Bronchial epithelial cell (primary cell): ENCODE measurements at places on chromosomes 5 and 9.

- peak; percentile 78 for DNase-seq
Observed at GRCh38 chr5:8905021-8905420, 640.9 kb downstream of the SEMA5A start.

DNA sequence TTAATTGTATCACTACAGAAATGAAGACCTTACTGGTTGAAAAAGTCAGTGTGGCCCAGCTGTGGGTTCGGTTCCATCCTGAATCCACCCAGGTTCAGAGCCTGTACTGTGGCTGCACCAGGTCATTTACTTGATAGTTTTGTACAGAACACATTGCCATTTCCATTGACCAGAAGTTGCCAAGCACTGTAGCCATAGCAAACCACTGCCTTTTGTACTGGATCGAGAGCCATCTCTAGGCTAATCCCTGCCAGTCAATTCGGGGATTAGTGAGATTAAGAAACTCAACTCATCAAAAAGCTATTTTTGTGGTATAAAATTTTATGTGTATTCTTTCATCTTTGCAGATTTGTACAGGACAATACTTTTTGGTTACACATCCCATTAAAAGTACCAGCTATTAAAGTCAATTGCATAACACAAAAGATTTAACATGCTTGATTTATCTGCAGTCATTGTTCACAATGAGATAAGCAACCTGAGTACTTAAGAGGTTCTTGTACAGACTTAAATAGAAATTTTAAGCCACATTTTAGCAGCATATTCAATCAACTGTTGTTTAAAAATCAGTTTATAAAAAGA, 108.5 kb upstream of the OTULINL start:
- no peak for DNase-seq

GRCh38 chr5:78600687-78601414, 47.7 kb downstream of the LHFPL2 start:
- DNase-seq: no peak

GRCh38 chr5:168282120-168282519, 9.3 kb upstream of the WWC1 start:
- no peak for DNase-seq

DNA sequence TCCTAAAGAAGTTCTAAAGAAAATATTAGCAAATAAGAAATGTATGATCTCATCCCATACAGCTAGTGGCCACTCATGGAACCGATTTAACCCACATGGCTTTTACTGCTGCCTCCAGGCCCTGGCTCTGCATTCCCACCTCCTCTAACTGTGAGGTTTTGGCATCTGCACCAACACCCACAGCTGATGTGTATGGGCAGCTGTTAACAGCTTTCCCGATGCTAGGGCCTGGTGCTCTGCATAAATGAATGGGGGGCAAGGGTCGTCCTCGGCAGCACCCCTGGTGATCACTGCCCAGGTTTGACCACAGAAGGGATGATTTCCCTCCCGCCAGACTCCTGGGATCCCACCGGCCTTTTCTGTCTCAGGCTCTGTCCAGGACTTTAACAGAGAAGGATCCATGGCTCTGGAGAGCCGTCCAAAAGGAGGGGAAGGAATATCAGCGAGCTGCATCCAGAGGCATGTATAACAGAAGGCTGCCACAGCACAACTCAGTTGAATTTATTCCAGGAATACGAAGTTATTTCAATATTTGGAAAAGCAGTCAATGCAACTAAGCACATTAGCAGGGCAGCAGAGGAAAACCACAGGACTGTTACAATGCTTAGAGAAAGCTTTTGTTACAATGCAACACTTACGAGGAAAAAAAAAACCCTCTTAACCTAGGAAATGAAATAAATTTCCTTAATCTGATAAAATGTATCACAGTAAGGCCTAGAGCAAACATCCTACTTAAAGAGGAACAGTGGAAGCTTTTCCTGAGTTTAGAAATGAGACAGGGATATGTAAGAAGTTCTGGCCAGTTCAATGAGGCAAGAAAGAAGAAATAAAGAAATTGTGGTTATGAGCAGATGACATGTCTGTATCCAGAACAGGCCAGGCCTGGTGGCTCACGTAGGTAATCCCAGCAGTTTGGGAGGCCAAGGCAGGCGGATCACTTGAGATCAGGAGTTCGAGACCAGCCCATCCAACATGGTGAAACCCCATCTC, 63.1 kb downstream of the NACC2 start:
- no peak for DNase-seq

DNA sequence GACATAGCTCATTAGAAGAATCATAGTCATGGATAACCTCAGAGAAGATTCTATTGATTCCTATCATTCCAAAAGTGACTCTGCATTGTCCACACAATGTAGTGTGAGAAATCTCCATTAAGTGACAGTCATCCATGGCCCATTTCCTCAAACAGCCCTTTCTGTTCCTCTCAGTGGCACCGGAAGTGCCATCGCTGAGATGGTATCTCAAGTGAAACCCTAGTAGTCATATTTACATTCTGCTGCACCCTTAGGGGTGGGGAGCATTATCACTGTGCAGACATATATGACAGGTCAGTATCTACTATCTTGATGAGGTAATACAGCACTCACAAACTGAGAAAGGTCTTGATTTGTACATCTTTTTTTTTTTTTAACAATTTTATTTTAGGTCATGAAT, 55.4 kb upstream of the MIER3 start:
- DNase-seq: no peak

DNA sequence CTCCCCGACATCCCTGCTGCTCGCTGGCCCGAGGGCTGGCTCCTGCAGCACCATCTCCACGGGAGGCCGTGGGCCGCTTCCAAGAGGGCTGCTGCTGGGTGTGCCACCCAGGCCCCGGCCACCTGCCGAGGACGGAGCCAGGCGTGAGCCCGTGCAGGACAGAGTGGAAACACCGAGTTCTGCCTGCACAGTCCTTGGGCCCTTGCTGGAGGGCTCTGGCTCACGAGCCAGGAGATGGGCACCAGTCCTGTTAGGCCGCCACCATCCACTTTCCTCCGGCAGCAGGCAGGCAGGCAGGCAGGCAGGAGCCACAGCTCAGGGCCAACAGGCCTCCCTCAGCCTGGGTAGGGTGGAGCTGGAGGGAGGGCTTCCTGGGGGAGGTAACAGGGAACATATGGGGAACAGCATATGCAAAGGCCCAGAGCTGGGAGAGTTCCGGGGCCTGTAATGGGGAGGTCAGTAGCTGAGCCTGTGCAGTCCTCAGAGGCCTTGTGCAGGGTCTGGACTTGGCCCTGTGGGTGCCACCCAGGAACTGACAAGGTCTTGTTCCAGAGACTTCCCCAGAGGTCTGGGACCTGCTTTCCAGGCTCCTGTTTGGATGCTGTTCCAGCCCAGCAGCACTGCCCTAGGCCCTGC, 31.9 kb downstream of the RXRA start:
- DNase-seq: no peak

DNA sequence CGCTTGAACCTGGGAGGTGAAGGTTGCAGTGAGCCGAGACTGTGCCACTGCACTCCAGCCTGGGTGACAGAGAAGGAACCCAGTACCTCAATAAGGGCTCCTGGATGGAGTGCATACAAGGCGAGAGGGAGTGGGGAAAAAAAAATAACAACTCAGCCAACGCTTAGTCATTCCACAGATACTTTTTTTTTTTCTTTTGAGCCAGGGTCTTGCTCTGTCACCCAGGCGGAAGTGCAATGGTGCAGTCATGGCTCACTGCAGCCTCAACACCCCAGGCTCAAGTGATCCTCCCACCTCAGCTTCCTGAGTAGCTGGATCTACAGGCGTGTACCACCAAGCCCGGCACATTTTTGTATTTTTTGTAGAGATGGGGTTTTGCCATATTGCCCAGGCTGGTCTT, 59.5 kb upstream of the GGTA1 start:
- DNase-seq: peak; percentile 82

GRCh38 chr9:115517335-115518075, 399.5 kb upstream of the TNC start:
- no peak for DNase-seq

DNA sequence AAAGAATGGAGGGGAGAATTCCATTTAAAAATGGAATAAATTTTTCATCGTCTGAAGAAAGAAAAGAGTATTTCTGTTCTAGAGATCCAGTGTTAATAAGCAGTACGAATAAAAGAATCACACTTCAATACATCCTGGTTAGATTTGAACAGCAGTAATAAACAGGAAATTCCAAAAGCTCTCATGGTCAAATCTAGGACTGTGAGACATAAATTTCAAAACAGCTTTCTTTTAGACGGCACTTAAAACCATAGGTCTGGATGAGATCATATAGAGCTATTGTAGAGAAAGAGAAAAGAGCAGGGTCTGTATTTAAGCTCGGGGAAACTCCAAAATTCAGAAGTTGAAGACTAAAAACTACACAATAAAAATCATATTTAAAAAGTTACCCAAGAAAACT, 1006.9 kb upstream of the CTNND2 start:
- DNase-seq: no peak

DNA sequence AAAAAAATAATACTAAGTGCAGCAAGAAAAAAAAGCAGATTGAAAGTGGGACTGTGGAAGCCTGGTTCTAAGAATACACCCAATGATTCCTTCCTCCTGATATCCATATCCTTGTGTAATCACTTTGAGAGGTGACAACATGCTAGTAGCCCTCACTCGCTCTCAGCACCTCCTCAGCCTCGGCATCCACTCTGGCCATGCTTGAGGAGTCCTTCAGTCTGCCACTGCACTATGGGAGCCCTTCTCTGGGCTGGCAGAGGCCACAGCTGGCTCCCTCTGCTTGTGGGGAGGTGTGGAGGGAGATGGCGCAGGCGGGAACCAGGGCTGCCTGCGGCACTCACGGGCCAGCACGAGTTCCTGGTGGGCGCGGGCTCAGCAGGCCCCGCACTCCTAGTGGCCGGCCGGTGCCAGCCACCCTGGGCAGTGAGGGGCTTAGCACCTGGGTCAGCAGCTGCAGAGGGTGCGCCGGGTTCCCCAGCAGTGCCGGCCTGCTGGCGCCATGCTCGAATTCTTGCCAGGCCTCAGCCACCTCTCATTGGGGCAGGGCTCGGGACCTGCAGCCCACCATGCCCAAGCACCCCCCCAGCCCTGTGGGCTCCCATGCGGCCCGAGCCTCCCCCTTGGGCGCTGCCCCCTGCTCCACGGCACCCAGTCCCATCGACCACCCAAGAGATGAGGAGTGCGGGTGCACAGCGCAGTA, 24.5 kb upstream of the SELENOP start:
- DNase-seq: no peak

- peak; percentile 15 for DNase-seq
Observed at GRCh38 chr5:36152324-36153297, 700 bp downstream of the SKP2 start.

- no peak for DNase-seq
Observed at GRCh38 chr9:137556069-137556838, 4.6 kb downstream of the MRPL41 start.

DNA sequence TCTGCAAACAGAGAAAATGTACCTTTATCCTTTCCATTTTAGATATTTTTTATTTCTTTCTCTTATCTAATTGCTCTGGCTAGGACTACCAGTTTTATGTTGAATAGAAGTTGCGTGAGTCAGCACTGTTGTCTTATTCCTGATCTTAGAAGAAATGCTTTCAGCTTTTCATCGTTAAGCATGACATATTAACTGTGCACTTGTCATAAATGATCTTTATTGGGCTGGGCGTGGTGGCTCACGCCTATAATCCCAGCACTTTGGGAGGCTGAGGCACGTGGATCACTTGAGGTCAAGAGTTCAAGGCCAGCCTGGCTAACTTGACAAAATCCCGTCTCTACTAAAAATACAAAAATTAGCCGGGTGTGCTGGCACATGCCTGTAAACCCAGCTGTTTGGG, 8.2 kb upstream of the ECM2 start:
- DNase-seq: no peak

GRCh38 chr5:66340786-66341185, 196.7 kb downstream of the SREK1 start:
- DNase-seq: no peak

GRCh38 chr5:8693341-8693844, 824.4 kb downstream of the MTRR start:
- no peak for DNase-seq

DNA sequence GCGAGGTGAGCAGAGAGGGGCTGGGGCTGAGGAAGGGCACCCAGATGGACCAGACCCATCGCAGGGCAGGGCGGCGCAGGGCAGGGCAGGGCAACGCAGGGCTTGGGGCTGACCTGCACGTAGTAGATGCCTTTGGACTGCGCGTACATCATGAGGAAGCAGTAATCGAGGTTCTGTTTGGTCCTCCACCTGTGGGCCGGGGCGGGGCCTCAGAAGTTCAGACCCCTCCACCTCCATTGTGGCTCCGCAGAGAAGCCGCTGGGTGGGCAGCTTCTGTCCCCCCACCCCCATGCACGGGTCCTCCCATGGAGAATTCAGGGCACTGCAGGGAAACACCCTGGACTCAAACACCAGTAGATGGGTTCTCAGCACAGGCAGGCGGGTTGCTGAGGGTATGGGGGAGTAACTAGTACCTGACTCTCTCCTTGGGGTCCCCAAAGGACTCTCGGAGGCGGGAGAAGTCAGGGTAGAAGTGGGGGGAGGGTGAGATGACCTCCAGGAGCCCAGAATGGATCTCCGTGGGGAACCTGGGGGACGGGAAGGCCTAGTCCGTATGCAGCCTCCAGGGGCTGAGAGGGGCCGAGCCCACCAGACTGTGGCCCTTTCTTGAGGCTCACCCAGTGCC, 6.4 kb downstream of the LTC4S start:
- no peak for DNase-seq

DNA sequence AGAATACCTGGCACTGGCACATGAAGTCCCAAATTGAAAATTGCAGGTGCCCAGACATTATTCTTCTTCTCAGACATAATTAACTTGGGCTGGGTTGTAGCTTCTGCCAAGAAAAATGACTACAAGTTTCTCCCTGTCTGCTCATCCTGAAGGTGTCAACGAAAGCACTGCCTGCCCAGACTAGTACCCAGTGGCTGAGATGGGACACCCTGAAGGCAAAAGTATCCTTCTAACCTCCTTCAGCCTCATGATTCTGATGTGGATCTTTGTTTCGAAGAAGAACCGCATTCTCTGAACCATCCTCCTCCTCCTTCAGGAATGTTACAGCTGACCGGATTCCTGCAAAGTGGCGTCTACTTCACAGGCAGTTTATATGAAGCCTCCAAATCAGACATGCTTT, 161.1 kb upstream of the FST start:
- DNase-seq: peak; percentile 91

DNA sequence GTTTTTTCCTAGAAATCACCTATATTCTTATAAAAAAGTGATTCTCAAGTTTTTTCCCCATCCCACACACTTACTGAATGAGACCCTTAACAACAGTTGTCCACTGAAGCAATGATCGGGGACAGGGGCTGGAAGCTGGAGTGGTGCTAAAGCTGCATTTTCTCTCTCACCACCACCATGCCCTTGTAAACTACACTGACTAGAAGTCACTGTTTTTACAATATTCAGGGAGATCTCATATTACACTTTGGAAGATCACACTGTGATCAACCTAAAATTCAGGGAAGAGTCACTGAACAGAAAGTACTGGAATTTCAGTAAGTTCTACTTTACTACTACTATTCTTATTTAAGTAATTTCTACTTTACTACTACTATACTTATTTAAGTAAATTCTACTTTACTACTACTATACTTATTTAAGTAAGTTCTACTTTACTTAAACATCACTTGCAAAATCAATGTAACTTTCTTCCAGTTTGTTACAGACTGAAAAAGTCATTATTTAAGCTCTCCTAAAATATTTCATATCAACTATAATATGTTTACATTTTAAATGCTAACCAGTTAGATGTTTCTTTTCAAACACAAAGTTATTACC, 164.3 kb downstream of the AGTPBP1 start:
- no peak for DNase-seq

- DNase-seq: no peak
Observed at GRCh38 chr9:103533318-103533717, 538.2 kb downstream of the CYLC2 start.

GRCh38 chr9:1009101-1009707, 32.7 kb downstream of the DMRT3 start:
- peak; percentile 74 for DNase-seq

- peak; percentile 92 for DNase-seq
Observed at GRCh38 chr9:137311171-137311985, 9.3 kb upstream of the NRARP start.
